ENCODE measurements at places on chromosomes 12 and 14.

DNA sequence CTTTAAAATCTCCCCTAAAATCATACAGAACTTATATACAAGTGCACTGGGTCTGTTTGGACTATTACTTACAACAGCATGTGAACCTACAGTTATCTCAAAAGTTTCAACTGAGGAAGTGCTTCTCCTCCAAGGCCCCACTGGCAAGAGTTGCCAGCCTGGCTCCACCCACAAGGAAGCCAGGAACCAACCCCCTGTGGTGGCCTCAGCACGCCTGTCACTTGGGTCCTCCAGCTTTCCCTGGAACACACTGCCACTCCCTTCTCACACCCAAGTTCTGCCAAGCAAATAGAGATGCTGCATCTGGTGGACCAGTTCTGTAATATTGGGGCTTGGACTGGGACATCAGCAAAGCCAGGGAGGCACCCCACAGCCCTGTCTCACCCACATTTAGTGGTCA, 115.4 kb downstream of the GCH1 start:
- DNase-seq = no peak

GRCh38 chr14:58969951-58970751, 218.3 kb upstream of the DAAM1 start:
- DNase-seq = no peak

DNA sequence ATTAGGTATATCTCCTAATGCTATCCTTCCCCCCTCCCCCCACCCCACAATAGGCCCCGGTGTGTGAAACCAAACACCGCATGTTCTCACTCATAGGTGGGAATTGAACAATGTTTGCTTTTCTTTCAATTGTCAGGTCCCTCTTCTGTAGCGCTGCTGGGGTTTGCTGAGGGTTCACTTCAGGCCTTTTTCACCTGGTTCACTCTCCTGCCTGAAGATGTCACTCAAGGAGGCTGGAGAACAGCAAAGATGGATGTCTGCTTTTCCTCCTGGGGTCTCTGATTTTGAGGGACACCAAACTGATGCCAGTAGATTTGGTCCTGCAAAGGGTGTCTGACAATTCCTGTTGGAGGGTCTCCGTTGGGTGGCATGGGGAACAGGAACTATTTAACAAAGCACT, 35.8 kb downstream of the KLRK1 start:
- DNase-seq = no peak

DNA sequence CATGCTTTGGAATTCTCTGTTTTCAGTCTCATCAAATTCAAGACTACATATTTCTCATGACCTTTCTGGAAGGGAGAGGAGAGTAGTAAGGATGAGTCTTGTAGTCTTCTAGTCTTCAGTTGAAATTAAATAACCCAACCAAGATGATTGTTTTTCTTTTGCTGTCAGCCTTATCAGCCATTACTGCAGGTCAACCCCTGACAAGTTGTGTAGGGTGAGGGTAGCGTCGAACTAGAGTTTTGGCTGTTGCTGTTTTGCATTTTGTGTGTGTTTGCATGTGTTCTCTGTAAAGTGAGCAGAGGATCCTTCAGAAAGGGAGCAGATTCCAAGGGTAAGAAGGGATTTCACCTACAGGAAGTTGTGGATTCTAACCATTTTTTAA, 28.4 kb downstream of the DIP2B start:
- no peak for DNase-seq
